RCC 7860 (cell line): ENCODE measurements at places on chromosomes 6 and 20.

DNA sequence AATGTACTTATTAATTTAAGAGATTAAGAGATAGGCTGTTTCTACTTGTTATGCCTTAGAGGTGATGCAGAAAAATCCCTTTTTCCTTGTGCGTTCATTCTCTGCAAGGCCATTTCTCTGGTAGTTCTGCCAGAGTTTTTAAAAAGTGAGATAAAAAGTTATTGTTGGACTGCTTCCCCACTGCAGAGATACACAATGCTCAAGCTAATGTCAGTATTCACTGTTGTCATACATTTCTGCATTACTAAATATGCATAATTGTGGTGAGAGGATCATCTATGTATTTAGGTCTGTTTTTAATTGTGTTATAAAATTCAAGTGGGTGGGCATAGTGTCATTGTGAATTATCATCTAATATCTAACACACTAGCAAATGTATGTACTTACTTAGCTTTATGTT, 600.4 kb downstream of the HTR1B start:
- no peak for DNase-seq

DNA sequence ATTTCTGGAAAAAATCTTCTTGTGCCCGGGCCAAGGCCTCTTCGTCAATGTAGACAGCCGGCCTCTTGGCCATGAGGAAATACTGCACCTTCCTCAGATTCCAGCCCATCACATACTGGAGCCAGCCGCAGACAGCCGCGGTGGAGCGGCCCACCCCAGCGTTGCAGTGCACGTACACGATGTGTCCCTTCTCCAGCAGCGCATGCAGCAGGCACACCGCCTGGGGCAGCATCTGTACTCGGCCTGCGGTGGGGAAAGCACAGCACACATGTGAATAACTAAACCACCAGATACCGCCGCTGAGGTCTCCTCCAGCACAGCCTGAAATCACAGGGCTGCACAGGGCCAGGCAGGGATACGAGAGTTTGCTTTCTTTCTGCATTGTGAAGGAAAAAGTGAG, 107.9 kb downstream of the EPM2A start:
- no peak for DNase-seq

DNA sequence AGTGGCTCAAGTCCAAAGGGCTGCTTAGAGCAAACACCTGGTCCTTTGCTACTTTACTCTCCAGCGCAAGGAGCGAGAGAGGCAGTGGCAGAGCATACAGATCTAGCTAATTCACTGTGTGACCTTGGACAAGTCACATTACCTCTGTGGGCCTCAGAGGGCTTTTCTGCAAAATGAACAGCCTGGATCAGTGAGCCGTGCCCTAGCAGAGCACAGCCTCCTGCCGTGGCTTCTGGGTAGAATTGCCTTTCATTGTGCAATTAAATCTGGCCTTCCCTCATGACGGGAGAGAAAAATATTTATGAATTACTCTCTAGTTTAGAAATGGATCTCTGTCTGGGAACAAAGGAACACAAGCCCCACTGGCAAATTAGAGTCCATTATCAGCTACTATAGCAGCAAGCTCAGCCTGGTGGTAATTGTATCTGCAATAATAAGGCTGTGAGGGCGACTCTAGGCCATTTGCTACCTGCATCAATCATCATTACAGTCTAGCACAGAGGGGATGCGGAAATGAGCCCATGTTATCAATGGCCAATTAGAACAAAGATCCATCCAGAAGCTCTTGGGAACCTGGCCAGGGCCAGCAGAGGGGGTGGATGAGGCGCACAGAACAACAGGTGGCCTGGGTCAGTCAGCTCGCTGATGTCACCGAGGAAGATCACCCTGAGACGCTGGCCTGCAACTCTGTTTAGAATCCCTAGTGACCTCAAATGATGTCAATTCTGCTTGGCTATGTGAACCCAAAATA, 114.2 kb upstream of the LY86 start:
- DNase-seq: no peak

DNA sequence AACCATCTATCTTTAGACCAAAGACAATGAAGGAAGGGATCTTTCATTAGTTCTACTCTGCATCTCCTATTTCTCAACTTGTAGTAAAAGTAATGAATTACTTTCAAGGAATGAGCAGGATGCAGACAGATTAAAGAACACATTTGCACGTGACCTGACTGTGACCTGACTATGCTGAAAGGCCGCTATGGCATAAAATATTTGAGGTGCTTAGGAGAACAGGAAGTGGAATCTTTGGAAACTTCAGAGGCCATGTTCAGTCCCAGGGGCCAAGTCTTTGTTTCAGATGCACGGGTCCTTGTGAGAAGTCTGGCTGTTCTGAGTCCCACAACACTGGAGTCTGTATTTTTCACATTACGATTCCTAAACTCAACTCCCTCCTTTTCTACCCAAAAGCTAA, 41.0 kb downstream of the NINL start:
- no peak for DNase-seq

DNA sequence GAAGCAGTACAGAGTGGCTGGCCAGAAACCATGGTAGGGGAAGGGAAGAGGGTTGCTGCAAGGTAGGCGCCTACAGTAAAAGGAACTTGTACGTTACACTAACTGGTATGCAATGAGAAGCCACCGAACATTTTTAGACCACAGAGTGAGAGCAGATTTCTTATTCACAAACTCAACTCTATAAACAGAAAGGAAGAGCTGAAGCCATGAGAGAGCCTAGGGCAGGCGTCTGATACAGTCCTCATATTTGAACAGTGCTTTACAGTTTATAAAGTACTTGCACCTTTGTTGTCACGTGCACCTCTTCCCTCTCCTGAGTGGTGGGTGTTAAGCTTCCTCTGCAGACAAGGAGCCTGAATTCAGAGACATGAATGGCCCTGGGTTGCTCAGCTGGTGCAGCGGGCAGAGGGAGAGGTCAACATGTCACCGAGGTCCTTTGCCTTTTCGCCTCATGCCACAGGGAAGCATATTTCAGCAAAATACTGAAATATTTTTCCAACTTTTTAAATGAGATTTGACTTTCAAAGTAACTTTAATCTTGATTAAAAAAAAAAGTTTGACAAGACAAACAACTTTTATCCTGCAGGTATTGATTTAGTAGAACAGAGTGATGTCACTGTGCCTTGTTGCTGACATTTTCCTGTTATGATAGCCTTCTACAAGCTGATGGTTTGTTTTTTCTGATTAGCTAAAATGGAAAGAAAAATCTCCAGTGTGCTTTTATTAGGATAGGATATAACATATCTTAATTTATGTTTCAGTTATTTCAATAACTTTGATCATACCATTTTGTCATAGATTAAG, 23.8 kb downstream of the UST start:
- no peak for DNase-seq

DNA sequence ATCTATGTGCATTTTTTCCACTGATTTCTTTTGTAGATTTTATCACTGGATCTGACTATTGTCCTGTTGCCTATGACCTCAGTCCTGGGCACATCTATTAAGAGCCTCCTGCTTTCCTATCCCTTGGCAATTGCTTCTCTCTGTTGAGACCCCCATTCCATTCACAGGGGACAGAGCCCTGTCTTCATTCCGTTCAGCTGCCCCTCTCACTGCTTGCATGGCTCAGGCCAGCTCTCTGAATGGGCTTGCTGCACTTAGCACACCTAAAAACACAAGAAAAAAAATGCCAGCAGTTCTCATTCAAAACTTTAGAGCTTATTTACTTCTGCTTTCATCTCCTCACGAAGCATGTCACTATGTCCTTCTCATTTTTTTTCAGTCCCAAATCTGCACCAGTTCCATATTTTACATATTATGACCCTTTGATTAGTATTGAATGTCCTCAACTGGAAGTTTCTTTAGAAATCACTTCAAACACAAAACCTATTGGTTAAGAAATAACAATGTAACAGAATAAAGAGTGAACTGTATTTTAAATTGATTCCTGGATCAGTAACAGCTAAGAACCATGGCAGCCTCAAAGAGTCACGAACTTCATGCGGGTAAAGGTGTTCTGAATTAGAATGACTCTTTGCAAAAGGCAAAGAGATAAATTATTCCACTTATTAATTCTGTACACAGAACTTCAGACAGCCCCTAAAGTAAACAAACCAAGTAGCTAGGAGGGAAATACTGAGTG, 616.5 kb downstream of the C6orf118 start:
- no peak for DNase-seq

- no peak for DNase-seq
Observed at GRCh38 chr20:47262008-47262364, 94.5 kb downstream of the ZMYND8 start.

- DNase-seq: no peak
Observed at GRCh38 chr20:62583424-62583920, 58.8 kb upstream of the SLCO4A1 start.

- DNase-seq: no peak
Observed at GRCh38 chr6:24861934-24862333, 63.2 kb upstream of the ARMH2 start.

DNA sequence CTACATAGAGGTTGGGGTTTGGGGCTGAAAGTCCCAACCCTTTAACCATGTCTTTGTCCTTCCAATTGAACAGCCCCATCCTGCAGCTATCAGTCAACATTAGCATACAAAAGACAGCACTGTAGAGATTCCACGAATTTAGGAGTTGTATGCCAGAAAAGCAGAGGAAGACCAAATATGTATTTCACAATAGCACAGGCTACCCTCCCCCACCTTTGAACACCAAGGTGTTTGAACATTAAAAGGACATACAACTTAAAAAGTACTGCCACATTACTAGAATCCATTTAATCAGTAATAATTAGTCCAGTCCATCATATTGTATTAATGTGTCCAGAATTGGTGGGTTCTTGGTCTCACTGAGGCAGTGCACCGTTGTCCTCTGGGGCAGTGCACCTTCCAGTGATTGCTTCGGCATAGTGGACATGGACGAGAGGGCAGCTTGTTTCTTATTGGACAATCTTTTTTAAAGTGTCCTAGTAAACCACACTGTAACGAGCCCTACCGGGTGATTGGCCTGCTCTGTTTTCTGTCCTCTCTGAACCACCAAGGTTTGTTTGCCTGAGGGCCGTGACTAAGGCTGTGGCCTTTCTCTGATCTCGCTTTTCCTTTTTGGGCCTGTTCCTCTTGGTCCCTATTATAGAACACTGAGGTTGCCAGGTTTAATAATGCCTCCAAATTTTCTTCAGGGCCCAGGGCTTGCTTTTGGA, 36.4 kb downstream of the GSTA4 start:
- DNase-seq: no peak

GRCh38 chr6:116159782-116160524, 34.0 kb upstream of the COL10A1 start:
- no peak for DNase-seq

DNA sequence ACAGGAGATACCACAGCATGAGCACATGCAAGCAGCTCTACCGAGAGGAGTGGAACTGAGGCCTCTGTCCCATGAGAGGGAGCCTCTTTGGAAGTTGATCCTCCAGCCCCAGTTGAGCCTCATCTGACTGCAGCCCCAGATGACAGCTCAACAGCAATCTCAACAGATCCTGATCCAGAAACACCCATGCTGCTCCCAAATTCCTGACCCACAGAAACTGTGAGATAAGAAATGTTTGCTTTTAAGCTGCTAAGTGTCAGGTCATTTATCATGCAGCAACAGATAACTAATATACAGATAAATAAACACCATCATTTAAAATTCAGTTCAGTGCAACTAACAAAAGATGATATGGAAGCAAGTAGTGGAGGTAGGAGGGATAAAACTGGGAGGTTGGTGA, 4.8 kb upstream of the ARFGEF2 start:
- no peak for DNase-seq

- no peak for DNase-seq
Observed at GRCh38 chr6:90202156-90202555, 94.5 kb downstream of the BACH2 start.

GRCh38 chr6:24272553-24272952, 85.3 kb downstream of the DCDC2 start:
- DNase-seq: no peak

DNA sequence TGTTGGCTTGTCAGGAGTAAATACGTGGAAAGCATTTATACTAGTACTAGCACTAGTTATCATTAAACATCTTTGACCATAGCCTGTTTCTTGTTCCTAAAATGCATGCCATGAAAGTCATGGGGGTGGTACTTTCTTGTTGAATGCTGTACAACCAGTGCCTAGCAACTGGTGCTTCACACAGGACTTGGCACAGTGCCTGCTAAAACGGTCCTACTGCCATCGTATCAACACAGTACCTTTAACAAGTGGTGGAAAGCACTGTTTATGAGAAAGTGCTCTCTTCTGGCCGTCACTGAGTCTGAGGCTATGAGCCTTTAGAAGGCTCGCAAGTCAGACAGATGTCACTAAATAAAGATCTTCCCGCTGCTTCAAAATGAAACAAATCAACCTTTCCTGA, 21.6 kb downstream of the ZNFX1 start:
- DNase-seq: no peak

- no peak for DNase-seq
Observed at GRCh38 chr20:19308146-19308545, 95.7 kb downstream of the SLC24A3 start.

DNA sequence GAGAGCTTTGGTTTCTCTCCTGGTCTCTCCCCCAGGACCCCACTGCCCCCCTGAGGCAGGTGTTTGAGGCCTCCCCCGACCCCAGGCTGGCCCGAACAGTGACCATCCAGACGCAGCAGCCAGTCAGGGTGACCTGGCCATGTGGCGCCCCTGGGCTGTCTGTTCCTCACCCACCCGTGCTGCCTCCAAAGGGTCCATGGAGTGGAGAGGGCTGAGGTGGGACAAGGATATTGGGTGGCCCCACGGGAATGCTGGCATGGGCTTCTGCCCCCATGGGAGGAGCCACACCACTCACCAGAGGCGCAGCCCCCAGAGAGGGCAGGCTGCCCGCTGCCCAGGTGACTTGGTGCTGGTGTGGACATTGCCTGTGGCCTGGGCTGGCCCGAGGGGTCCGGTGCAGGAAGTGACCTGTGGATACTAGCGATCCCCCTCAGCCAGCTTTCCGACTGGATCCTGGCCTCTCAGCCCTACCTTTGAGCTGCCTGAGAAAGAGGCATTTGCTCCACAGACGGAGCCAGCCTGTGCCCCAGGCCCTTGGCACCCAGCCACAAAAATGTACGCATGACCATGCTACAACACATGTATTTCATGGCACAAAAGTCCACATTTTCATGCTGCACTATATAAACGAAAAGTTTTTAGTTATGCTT, 50.8 kb downstream of the BCAS4 start:
- DNase-seq: no peak

GRCh38 chr6:145814035-145814500, 527 bp downstream of the FBXO30 start:
- peak; percentile 22 for DNase-seq

DNA sequence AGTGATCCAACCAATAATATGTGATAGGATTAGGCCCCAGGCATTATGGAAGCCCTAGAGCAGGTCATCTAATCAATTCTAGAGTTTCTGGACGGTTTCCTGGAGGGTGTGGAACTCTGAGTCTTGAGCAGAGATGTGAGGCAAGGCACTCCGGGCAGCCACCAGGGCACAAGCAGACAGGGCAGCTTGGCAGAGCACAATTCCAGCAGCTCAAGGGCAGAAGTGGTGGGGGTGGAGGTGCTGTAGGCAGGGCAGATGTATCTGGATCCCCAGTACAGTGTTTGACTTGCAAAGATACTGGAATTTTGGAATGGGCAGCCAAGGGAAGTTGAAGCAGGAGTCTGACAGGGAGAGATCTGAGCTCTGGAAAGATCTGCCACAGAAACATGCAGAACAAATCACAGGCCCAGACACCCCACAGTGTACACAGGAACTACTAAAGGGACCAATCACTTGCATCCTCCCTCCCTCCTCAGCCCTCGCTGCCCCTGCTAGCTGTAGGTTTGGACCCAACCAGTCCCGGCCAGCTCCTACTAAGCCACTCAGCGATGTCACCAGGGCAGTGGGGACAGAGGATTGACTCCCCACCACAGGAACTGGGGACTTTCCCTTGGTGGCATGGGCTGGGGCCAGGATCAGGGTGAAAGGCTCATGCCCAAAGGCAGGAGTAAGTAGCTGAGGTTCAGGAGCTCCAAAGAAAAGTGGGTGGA, 47.0 kb downstream of the TFEB start:
- no peak for DNase-seq

- DNase-seq: no peak
Observed at GRCh38 chr6:139019722-139020121, 8.8 kb upstream of the ABRACL start.
